Stimulated activated CD8-positive, alpha-beta memory T cell treated with anti-CD3 and anti-CD28 coated beads, Interleukin-12 subunit alpha, Interleukin-12 subunit beta, amount 100 ng/mL, for 1 hour (primary cell): ENCODE measurements at places on chromosomes 7 and 10.

GRCh38 chr10:60975716-60976115 lies 31.7 kb upstream of the RHOBTB1 start:
- no peak for DNase-seq

DNA sequence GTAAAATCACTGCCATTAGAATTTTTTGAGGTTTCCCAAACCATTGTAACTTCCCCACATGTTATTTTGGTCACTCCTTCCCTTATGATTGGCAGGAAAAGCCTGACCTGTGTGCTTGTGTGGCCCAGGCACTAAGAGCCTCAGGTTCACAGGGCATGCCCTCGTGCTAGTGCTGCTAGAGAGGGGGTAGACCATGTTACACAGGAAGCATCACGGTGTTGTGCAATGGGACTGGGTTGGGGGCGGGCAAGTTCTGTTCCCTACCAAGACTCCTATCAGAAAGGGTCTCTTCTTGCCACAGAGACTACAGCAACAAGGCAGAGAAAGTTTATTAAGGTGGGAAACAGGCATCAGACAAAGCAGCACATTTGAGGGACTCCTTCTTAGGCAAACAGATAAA lies 32.2 kb downstream of the LSM5 start:
- DNase-seq, result no peak

DNA sequence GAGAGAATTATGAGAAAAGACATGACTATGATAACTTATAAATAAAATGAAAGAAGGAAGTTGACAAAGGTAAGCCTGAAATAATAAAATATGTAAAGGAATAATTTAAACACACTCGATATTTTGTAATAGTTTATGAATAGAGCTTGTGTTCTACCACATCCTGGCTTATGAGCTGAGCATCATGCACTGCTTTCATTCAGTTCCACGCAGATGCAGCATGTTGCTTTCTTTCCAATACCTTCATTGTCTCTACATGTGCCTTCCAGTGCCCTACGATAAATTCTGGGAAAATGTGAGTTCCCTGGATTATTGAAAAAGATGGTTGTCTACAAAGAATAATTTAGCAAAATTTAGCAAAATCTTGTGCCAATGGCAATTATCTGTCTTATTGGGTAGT lies 398.9 kb upstream of the SEMA3C start:
- DNase-seq, result no peak

DNA sequence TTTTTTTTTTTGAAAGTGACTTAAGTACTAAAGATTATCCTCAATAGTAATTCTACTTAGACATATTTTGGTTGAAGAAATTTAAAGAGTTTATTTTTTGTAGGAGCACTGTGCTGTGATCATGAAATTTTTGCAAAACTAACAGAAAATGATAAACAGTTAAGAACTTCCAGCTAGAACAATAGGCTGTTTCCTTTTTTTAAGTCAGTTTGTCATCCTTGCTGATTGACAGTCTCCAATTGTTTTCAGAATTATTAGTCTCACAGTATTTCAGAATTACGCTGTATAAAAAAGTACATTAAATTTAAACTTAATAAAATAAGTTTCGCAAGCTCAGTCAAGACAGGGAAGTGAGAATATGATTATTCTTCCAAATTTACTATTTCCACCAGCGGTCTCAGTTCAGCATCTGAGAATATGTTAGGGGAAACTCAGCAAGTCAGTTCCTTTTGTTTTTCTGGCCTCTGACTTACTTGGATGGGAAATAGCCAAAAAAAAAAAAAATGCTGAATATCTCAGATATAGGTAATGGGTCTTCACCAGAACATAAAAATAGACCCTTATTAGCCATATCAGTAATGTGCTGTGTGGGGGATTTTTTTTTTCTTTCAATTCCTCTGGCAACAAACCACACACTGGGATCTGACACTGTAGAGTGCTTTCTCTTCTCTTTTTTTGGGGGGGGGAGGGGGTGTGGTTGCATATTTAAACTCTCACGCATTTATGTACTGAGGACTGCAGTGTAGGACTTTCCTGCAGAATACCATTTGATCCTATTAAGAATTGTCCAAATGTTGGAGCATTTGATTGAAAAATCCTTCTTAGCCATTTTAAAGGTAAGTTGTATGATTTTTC lies at the start of gene CD36:
TSS of gene CD36 (plus strand) at position 732 of the 855 bp plus-strand sequence. CDS start 8,099 bp downstream, outside the sequence.
- no peak for DNase-seq

GRCh38 chr7:71885487-71885886 lies 526.7 kb downstream of the CALN1 start:
- DNase-seq, result no peak

DNA sequence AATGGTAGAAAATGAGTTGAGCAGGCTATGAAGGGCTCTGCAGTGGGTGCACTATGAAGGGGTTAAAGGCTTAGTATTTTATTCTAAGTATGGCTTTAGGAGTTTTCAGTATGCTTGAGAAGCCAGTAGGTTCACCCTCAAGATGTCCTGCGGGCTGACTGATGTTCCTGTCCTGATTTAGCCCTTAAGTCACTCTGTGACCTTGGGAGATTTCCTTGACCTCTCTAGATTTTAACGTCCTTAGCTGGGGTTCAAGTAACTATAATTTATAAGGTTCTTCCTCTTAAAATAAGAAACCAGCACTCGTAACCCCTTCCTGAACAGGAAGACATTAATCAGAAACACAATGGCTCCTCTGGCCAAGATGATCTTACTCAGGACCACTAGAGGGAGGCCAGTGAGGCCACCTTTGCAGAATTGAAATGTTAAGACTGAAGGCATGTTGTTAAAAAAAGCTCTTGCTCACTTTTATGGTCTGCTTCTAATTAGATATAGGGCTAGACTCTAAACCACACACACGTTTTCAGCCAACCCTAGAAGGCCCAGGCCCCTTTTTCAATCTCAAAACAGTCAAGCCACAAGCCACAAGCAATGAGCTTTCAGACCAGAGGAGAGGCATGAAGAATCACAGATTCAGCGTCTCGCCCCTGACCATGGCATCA lies 41.9 kb downstream of the CDK1 start:
- no peak for DNase-seq

- DNase-seq, result no peak
These were observed 43.2 kb downstream of the FIGNL1 start for GRCh38 chr7:50406935-50407334.

GRCh38 chr10:123136806-123137642 lies 1.3 kb downstream of the HMX3 start:
- DNase-seq, result no peak

DNA sequence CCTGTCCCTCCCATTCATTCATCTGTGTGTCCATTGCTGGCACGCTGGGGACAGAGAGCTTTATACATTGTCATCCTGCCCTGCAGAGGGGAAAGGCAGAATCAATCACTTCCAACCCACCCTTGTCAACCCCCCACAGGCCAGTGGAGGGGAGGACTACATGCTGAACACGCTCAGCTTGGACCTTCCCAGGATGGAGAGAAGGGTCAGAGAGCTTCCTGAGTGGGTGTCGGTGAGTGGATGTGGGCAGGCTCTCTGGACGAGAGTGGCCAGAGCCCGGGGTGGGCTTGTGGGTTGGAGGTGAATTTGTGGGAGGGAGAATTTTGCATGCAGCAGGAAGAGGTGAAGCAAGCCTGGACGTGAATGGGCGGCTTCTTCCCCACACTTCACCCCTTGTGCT lies 93.9 kb downstream of the DNAJB6 start:
- DNase-seq, result no peak

- DNase-seq, result peak; percentile 34
These were observed 647 bp upstream of the NACAD start for GRCh38 chr7:45089341-45089891.

- no peak for DNase-seq
These were observed 30.0 kb downstream of the DOCK4 start for GRCh38 chr7:112176241-112176640.

DNA sequence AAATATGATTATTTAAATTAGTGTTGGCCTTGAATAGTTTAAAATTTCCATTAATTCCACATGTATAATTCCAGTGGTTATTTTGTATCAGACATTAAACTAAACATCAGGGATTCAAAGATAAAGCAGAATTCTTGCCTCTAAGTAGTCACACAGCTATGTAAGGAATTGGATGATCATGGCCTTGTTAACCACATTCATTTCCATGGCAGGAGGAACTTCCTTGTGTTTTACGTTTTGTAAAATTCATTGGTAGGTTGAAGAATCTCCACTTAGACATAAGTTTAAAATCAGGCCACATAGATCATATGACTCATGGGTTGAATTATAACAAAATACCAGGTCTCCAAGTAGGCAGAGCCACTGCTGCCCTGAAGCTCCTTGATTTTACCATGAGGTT lies 289.7 kb downstream of the PLXDC2 start:
- no peak for DNase-seq

DNA sequence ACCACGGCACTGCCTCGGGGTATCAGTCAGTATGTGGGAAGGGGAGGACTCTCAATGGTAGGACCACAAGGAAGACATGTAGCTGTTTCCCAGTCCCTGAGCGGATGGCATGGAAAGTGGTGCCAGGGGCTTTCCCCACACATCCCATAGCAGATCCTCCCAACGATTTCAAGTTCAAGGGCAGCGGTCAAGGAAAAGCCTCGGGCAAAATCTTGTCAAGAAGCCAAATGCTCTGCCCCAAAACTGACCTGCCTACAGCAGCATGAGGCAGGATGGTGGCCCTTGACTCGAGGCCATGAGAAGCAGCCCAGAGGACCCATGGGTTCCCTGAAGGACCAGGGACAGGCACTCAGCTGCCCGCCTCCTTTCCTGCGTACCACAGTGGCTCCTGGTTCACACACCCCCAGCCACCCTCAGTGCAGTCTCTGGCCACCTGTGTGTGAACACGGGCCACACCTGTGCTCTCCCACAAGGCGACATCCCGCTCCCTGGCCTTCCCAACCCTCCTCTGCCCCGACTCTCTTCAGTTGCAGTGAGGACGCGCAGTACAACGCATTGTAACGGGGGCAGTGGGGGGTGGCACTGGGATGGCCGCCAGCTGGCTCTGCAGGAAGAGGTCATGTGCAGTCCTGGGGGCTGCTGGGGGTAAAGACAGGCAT lies 43.6 kb downstream of the CTBP2 start:
- no peak for DNase-seq

DNA sequence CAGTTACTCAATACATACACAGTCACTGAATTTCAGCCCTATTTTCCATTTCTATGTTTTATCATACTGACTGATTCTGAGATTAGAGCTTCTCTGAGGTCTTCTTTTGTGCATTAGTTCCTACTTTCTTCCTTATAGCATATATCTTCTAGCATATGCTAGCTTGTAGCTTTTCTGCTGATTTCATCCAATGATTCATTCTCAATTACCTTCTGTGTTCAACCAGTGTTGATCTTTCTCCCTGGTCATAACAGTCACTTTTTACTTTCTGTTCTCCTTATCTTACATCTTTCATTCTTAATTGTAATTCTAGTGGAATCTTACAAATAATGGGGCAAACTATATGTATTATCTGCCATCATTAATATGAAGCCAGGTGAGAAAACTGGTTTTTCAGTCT lies 159.5 kb upstream of the HGF start:
- DNase-seq, result no peak

- DNase-seq, result no peak
These were observed 3.7 kb downstream of the DBNL start for GRCh38 chr7:44048031-44048795.

DNA sequence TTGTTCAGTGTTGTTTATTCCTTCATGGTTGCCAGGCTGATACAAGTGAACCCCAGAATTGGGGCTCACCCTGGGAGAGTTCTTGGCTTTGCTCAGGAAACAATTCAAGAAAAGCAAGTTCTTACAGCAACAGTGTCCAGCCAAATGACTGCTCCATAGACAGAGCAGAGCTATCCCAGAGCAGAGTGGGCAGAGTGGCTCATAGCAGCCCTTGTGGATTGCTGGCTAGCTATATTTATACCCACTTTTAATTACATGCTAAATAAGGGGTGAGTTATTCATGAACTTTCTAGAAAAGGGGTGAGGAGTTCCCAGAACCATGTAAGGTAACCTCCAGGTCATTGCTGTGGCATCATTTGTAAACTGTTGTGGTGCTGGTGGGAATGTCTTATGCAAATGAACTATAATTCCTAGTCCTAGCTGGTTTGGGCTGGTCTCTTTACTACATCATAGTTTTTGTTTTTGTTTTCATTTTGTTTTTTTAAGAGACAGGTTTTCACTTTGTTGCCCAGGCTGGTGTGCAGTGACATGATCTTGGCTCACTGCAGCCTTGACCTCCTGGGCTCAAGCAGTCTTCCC lies 59.9 kb upstream of the HBP1 start:
- no peak for DNase-seq

- DNase-seq, result no peak
These were observed 100.3 kb upstream of the CPXM2 start for GRCh38 chr10:123991611-123992570.

- DNase-seq, result no peak
These were observed 1.1 kb downstream of the KIAA1217 start for GRCh38 chr10:24209946-24210491.

- DNase-seq, result no peak
These were observed 20.0 kb downstream of the RBM17 start for GRCh38 chr10:6108631-6109443.

DNA sequence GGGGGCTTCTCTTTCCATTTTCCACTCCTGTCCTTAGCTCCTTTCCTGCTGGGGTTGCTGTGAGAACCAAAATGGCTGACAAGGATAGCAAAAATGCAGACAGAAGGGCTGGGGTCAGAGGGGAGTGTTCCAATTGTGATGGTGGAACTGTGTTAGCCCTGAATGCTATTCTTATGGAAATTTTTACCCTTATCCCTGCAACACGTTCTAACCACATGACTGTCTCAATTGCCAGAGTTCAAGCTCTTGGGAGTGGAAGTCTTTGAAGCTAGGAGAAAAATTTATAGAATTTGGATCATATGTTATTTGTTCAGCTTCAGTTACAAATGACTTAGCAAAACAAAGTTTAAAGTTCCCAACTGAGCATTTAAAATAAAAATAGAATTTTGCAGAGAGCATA lies 134.1 kb downstream of the ADCYAP1R1 start:
- no peak for DNase-seq

DNA sequence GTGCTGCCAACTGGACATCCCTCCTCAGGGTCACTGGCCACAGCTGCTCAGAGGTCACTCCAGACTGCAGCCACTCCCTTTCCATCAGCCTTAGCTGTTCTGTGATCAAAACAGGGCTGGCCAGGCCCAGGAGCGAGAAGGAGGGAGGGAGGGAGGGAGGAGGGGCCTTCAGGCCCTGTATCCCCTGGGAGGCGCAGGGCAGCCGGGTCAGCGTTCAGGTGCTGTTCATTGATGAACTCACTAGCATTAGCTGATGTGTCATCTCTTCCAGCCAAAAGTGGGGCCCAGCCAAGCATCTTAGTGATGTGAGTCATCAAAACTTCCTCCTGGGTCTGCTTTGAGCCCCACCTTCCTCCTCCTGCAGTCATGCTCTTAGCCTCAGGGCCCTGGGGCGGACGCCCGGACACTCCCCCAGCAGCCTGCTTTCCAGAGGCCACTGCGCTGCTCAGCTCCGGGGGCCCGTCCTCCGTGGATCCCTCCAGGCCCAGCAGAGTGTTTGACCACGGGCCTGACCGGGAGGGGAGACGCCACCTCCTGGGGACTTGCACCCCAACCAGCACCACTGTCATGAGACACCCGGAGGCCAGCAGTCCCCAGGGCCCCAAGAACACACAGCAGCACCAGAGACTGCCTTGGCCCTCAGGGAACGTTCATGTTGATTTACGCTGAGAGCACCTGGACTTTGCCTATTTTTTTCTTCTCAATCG lies 149.2 kb downstream of the PRKAG2 start:
- peak; percentile 16 for DNase-seq
